ENCODE measurements at places on chromosomes 11 and 22.

DNA sequence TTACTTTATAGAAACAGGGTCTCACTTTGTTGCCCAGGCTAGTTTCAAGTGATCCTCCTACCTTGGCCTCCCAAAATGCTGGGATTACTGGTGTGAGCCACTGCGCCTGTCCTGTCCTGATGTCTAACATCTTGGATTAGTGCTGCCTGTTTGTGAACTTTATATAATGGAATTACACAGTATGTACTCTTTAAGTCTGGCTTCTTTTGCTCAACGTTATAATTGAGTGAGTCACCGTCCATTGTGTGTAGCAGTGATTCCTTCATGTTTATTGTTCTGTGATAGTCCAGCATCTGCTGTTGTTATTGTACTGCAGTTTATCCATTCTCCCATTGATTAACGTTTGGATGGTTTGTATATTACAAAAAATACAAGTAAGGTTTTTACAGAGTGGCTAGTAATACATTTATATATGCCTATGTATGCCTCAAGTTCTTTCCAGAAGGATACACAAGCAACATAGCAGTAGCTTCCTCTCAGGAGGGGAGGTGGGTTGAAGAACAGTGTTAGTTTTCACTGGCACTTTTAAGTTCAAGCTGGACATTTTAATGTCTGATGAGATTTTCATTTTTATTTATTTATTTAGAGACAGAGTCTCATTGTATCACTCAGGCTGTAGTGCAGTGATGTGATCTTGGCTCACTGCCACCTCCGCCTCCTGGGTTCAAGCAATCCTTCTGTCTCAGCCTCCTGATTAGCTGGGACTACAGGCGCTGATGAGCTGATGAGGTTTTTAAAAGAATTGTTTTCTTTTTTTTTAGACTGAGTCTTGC lies 25.2 kb upstream of the MICALL1 start:
- DNase-seq: no peak

DNA sequence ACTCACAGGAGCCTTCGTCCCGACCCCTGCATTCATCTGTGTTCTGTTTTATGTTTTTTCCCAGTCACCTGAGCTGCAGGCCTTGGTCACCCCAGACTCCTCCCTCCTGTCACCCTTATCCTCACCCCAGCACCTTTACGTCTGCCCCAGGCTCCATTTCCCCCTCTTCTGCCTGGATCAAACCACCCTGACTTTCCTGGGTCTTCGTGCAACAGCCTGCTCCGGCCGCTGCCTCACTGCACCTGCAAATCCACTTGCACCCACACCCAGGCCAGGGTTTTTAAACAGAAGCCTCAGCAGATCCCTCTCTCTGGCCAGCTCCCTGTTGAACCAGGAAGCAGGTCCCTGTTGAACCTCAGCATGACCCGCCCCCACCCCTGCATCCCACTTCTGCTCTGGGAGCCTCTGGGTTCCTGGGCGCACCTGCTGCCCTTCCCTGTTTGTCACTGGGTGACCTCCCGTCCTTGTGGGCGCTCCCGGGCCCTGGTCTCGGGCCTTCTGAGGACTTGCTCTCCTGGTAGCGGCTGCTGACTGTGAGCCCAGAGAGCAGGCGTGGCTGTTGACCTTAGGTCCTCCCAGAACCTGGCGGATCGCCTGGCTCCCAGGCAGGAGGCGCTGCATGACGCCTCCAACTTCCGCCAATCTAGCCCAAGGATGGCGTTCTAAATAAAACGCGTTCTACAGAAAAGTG lies 12.8 kb downstream of the MAPK8IP2 start:
- no peak for DNase-seq

- DNase-seq: no peak
Observed at GRCh38 chr11:30016588-30017363, at the start of gene KCNA4. KCNA4 (minus strand) TSS chr11:30017030; CDS start chr11:30012678, 4,352 bp downstream.

DNA sequence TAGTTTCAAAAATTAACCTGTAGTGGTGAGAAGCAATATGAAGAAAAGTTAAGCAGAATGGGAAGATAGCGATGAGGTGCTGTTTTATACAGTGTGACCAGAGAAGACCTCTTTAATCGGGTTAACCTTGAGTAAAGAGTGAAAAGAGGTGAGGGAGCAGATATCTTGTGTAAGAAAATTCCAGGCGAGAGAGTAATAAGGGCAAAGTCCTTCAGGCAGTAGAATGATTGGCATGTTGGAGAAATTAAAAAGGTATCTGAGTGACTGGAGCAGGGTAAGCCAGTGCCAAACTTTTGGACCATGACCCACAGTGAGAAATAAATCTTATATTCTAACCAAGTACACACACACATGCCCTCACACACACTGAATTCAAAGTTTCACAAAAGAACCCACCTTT lies 374.7 kb upstream of the LARGE1 start:
- no peak for DNase-seq

DNA sequence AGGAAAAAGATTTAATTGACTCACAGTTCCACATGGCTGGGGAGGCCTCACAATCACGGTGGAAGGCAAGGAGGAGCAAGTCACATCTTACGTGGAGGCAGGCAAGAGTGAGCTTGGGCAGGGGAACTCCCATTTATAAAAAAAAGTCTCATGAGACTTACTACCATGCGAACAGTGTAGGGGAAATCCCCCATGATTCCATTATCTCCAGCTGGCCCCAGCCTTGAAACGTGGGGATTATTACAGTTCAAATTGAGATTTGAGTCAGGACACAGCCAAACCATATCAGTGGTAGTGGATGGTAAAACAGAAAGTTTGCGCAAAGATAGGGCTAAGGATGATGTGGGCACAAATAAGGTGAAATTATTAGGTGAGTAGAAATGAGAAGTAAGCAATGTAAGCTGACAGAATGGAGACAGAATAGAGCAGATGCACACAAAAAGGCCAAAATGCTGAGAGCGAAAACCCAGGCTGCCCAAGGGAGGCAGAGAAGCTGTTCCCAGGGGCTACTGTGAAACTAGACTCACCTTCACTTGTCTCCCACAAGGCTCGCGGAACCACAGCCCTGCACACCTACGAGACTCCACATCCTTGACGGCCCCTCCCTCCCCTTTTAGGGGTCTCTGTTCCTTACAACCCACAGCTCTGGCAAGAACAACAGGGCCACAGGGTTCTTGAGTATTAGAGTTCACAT lies 377.6 kb downstream of the CADM1 start:
- no peak for DNase-seq

DNA sequence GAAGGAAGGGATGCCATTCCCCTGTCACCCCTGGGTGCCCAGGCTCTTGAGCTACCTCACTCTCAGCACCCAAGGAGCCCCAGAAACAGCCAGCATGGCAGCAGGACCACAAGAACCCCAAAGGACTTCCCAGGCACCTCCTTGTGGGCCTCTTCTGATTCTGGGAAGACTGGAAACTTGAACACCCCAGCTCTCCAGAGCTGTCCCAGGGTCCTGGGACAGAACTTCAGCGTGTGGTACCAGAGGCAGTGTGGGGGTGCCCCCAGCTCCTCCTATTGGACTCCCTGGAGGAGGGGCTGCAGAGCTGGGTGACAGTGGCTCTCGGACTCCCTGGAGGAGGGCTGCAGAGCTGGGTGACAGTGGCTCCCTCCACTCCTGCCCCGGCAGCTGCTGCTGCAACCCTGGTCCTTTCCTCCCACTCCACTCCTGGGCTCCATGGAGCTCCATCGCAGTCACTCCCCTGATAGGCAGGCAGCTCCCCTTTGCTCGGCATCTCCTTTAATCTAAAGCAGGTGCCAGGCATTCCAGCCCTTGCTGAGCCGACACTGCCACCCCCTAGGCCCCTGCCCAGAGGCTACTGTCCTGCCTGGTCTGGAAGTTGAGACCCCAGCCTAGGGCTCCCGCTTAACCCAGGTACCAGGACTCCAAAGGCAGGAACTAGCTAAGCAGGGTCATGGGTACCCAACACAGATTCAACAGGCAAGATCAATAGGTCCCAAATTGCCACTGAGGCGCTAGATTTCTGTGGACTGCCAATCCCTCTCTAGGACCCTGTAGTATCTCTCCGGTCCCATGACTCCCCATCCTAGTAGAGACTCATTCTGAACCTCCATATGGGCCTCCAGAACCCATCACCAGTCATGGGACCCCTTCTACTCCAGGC lies 2.7 kb downstream of the BCL9L start:
- DNase-seq: no peak

- no peak for DNase-seq
Observed at GRCh38 chr22:38965614-38966379, 8.4 kb downstream of the APOBEC3A start.

GRCh38 chr11:28347371-28347770 lies 239.2 kb downstream of the METTL15 start:
- DNase-seq: no peak

GRCh38 chr11:134252346-134253187 lies 585 bp downstream of the THYN1 start:
- DNase-seq: no peak

GRCh38 chr22:17796695-17797094 lies 22.4 kb upstream of the BID start:
- no peak for DNase-seq

- DNase-seq: no peak
Observed at GRCh38 chr11:44033411-44033850, 14.3 kb upstream of the ACCSL start.

Data from SW 1271 (cell line).